ENCODE measurements at places on chromosomes 7 and 10.

GRCh38 chr7:97844036-97844435 lies 28.2 kb downstream of the ASNS start:
- DNase-seq: no peak

DNA sequence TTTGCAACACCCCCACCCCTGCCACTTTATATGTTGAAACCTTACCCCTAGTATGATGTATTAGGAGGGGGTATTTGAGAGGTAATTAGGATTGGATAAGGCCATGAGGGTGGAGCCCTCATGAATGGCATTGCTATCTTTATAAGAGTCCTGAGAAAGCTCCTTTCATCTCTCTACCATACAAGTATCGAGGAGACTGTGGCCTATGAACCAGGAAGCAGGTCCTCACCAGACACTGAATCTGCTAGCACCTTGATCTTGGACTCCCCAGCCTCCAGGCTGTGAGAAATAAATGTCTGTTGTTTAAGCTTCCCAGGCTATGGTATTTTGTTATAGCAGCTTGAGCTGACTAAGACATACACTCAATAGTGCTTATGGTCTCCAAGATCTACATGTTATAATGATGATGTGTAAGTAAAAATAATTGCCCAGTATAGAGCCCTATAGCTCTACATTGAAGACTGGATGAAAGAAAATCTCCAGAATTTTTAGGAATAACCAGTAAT lies 188.8 kb downstream of the RAPGEF5 start:
- no peak for DNase-seq

DNA sequence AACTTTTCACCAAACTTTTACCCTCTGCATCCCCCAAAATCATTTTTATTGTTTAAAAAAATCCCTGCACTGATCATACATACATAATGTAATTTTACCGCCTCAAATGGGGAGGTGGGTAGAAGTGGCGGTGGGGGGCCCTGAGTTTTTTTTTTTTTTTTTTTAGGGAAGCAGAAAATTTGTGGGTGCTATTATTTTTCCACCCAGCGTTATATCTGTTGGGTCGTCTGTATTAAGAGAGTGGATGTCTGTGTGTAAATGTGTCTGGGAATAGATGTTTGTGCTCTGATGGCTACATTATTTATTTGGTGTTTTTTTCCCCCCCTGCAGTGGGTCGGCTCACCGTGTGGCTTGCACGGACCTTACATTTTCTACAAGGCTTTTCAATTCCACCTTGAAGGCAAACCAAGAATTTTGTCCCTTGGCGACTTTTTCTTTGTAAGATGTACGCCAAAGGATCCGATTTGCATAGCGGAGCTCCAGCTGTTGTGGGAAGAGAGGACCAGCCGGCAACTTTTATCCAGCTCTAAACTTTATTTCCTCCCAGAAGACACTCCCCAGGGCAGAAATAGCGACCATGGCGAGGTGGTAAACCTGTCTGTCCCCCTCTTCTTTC lies 438 bp downstream of the ARID5B start:
- DNase-seq: no peak

GRCh38 chr10:72419241-72419640 lies 64.5 kb upstream of the DNAJB12 start:
- DNase-seq: no peak

DNA sequence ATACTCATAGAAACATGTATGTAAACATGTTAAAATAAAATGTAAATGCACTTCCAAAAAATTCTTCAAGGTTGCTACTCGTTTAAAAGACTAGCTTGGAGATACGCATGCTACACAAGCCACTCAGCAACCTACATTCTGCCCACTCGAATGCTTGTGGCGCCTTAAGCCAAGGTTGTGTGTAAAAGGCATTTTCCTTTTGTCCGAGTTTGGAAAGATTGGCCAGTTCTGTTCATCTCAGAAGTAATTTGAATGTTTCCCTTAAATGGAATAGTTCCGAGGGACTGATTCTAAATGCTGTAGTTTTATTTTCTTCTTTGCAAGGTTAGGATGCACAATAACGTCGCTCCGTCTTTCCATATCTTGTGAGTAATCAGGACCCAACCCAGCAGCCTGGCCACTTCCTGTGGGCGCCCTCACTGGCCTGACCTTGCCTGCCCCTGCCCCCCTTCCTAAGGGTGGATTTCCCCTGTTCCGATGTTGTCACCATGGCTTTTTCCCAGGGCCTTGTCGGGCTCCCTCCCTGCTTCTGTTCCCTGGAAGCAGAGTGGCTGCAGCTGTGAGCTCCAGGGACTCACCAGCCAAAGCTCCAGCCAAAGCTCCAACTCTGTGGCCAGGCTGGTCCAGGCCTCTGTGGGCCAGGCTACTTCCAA lies 70.6 kb downstream of the PTPRE start:
- DNase-seq: no peak

- DNase-seq: no peak
Observed at GRCh38 chr7:1248143-1248915, 15.7 kb downstream of the UNCX start.

DNA sequence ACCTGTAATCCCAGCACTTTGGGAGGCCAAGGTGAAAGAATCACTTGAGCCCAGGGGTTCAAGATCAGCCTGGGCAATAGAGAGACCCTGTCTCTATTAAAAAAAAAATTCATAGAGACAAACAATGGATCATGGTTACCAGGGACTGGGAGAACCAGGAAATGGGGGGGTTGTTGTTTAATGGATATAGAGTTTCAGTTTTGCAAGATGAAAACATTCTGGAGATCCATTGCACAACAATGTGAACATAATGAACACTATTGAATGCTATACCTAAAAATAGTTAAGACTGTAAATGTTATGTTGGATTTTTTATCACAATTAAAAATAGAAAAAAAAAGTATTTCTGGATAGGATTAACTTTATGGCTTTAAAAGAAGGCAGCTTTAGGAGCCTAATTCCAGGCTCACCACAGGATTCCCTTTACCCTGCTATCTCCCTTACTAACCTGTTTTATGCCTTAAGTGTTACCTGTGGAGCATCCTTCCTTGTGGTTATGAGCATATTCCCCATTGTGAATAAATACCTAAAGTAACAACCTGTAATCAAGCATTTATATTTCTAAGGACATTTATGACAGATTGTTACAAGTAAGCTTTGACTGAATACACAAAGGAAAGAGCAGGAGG lies 45.1 kb upstream of the SGCE start:
- DNase-seq: no peak

DNA sequence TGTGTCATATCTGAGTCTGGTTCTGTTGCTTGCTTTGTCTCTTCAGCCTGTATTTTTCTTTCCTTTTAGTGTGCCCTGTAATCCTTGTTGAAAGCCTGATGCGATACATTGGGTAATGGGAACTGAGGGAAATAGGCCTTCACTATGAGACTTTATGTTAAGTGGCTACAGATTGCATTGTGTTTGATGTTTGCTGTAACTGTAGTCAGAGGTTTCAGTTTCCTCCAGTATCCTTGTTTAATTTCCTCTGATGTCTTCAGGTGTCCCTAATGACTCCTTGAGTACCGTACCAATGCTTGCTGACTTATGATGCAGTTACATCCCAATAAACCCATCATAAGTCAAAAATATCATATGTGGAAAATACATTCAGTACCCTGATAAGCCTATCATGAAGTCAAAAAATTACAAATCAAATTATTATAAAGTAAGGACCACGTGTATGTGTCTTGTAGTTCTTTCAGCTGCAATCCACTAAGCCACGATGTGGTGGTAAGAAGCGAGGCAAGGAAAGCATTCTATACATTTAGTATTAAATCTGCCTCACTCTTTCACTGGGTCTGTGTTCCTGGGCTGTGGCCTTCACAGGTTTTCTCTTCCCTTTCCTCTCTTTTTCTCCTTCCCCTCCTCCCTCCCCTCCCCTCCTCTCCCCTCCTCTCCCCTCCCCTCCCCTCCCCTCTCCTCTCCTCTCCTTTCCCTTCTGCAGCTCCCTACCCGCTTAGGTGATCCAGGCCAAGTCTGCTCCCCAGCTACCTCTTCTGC lies 13.3 kb upstream of the GIMAP6 start:
- DNase-seq: no peak

- DNase-seq: no peak
Observed at GRCh38 chr7:102288285-102288930, 1.7 kb downstream of the SH2B2 start.

GRCh38 chr10:14407567-14407966 lies 76.8 kb upstream of the FRMD4A start:
- no peak for DNase-seq

DNA sequence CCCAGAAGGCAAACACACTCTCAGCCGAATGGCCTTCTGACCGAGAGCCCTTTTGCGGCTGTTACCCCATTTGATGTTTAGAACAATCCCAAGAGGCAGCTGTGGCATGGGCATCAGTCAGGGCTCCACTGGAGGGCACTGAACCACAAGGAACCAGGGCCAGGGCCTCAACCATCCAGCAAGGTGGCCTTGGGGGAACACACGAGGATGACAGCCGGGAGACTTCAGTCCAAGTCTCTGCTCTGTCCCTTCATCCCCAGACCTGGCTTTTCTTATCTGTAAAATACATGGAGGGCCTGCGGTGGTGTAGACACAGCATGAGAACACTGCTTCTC lies 63.6 kb upstream of the INSIG1 start:
- DNase-seq: no peak

DNA sequence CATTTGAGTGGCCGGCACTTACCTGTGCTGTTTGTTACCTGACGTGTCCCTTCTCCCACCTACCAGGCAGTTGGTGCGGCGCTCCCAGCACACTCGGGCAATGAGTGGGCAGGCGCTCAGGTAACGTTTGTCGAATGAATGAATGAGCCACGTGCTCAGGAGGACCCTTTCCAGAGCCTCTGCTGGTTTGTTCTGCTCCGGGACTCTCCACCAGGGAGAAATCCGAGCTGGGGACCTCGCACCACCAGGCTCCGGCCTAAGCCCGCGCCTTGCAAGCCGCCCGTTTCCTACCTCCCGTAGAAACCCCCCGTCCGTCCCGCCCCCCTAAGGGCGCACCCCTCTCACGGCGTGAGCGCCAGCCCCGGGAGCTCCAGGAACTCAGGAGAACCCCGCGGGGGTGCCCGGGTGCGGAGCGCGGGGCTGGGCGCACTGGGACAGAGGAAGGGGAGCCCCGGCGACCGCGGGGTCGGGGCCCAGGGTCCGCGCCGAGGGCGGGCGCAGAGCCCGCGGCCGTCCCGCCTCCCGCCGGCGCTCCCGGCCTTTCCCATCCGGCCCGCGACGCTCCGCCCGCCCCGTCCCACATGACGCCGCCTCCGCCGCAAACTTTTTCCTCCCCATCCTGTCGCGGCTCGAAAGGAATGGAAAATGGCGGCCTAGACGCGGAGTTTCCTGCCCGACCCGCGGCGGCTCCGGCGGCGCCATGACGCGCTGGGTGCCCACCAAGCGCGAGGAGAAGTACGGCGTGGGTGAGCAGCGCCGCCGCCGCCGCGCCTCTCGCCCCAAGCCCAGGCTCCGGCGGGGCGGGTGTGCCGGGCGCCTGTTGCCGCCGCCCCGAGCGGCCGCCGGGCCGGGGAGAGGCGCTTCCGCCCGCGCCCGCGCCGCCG lies at the start of gene DOCK1:
TSS of gene DOCK1 (plus strand) at position 611 of the 884 bp plus-strand sequence. CDS start at position 701, 90 bp downstream.
- DNase-seq: no peak
